ENCODE measurements at places on chromosomes 16 and 17. TPM values are rescaled to one million over a fixed set of nuclear protein-coding genes. Genes with fewer than 3 reads are reported as not detected.

Gene CES1
- 34.8 TPM for total RNA-seq

Gene LRRC37A
- 1.0 TPM for total RNA-seq

Gene HOXB6
- 4.9 TPM for total RNA-seq

Gene KCNH4
- total RNA-seq = 0.36 TPM

Measured in A549 treated with AZD2906 at 1 μM for 4 hours (cell line).